ENCODE measurements at places on chromosomes 7 and 10.

DNA sequence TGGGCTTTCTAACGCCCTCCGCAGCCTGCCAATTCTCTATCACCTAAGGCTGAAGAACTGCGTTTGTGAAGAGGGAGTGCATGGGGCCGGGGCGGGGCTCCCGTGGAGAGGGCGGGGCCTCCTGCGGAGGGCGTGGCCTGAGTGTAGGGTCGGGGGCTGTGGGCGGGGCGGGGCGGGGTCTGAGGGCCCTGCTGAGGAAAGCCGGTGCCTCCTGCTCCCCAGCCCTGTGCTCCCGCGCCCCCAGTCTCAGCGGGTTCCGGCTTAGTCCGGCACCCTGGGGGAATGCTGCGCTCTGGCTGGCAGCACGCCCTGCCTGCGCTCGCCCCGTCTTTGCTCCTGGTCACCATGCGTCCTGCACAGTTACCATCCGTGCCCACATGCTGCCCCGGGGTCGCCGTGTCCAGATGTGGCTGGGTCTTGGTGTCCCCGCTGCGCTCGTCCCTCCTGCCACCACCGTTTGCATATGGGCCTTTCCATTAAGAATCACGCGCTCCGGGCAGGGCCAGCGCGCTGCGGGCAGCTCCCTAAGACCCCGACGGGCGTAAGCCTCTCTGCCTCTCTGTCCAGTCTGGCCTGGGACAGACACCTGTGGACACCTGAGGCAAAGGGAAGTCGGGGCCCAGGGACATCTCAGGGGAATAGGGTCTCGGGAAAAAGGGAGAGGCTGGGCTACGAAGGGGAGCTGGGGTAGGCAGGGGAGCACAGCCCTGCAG is 144.0 kb upstream of the RET start:
- DNase-seq: no peak

DNA sequence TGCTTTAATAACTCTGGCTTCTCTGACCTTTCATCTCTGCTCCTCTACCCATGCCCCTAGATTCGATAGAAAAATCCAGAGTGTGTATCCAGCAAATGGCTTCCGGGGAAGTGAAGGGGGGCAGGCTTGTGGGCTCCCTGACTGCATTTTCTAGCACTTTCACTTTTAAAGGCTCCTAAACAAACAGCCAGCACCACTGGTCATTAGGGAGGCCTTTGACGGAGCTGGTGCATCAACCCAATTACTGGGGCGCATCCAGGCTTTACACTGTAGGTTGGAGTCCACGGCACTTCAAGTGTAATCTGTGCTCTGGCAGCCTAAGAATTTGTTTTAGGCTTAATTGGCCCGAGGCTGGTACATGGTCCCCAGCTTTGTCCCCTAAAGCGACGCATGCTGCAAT is 291.9 kb downstream of the GFRA1 start:
- DNase-seq: no peak

DNA sequence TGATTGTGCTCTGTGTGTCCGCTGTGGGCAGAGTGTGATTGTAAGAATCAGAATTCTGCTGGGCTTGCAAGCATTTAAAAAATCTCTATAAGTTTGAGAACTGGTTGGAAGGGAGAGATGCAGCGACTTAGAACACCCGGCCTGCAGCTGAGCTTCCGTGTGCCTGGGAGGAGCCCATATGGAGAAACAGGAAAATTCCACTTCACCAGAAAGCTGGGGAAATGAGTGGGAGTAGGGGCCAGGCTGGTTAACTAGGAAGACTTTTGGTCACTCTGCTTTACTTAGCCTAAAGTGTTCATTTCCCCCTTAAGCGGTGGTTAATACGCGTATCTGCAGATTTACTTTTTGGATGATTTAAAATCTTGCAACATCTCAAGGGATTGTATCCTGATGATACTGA is 72.2 kb downstream of the TCF7L2 start:
- DNase-seq: peak; percentile 44

- no peak for DNase-seq
Observed at GRCh38 chr7:25029075-25029474, 49.1 kb upstream of the OSBPL3 start.

DNA sequence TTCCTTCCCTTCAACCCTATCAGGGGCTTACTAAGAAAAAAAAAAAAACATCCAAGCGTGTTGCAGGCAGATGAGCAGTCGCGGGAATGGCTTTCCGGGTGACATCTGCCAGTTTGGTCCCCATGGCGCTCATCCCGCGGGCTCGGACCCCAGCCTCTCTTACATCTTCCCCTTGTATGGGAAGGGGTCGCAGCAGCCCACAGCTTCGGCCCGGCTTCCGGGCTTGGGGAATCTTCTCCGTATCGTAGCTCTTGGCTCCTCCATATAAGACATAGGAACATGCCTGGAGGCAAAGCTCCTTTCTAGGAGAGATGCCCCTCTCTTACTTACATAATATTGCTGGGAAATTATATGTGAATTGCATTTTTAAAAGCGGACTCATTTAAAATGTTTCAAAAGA is 99.5 kb downstream of the CUX1 start:
- DNase-seq: no peak

DNA sequence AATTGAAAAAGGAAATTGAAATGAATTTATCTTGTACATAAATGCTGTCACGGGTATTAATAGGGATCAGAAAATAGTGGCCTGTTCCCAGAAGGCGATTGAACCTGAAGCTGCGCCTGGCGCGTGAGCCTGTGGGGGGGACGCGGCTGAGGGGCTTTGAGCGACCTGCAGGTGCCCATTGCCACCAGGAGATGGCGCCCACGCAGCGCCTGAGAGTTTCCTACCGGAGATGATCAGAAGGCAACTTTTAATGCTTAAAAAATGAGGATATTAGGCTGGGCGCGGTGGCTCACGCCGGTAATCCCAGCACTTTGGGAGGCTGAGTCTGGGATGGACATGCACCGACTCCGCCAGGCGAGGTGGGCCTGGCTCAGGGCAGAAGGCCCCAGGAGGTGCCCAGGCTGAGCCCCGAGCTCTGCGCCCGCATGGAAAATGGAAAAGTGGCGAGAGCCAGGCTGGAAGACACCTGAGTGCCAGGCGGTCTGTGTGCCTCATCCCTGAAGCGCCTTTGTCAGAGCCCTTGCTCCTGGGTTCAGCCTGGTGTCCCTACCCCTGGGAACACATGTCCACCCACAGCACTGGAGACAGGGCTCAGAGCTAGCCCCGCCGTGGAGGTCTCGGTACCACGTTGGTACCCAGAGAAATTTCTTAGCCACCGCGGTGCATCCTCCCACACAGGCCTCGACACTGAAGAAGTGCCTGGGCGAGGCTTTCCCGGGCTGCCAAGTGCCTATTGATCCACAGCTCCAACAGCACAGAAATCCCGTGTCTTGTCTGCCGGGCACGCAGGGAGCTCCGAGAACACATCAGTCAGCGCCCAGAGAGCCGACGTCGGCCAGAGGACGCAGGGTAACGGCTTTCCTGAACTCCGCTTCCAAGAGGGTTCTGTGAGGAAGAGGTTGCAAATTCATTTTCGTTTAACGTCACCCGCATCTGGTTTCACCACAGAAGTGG is 117.4 kb downstream of the INPP5A start:
- peak; percentile 52 for DNase-seq

DNA sequence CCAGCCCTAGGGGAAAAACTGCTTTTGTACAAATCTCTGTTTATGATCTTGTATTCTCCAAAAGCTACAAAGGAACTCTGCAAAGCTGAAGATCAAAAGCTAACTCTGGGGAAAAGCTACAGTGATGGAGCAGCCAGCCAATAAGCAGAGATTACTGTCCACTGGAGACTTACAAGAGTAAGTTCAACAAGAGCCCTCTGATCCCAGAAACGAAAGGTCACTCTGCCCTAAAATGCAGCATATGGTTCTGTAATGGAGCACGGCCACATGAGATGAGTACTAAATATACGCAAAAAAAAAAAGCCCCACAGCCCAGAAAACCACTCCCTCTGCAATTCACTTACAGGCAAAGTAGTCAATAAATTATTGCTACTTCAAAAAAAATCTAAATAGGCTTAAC is 60.1 kb downstream of the ERCC6 start:
- DNase-seq: no peak

Data from AG10803 (cell line).